ENCODE measurements at places on chromosomes 4 and X.

- DNase-seq, result no peak
Observed at GRCh38 chr4:37862961-37863360, 27.9 kb upstream of the TBC1D1 start.

DNA sequence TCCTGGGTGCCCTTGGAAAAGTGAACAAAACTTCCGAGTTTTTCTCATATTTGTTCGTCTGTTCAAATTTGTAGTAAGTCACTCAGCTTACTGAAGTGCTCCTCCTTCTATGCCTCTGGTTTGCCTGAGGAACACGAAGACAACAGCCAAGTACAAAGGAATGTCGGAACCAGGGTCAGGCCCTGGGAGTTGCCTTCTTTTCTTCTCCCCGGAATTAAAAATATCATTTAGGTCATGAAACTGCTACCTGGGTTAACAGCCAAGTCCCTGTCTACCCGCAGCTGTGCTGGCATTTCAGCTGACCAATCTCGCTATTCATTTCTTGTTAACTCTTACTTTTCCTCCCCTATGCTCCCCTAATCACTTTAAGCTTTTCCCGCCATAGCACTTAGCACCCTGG, 137.6 kb upstream of the TEX13D start:
- no peak for DNase-seq

GRCh38 chr4:45539142-45539814, 584.6 kb downstream of the GABRG1 start:
- no peak for DNase-seq

DNA sequence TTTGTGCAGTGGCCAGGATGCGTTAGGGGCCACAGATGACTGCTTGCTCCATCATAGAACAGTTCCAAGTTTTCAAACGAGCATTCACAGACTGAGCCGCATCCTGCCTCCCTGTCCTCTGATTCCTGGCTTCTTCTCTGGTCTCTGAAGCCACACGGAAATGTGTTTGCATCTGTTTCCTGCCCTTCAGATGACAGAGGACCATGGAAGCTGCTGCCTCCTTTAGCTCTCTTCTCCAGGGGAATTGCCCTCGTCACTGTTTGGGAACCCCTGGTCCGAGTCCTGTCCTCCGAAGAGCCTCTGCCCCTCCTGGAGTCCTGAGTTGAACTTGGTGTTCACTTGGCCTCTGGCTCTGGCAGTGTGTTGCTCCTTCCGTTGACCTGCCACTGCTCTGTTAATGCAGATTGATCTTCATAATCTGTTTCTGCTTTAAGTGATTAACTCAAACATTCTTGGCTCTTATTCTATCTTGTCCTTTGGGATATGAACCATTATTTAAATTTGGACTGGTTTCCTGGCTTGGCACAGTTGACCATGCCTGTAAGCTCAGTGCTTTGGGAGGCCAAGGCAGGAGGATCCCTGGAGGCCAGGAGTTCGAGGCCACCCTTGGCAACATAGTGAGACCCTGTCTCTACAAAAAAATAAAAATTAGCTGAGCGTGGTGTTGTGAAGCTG, 96.0 kb downstream of the PTTG2 start:
- DNase-seq, result no peak

GRCh38 chr4:77586951-77587383, 18.7 kb upstream of the CXCL13 start:
- no peak for DNase-seq

- no peak for DNase-seq
Observed at GRCh38 chr4:74084984-74085383, 14.0 kb downstream of the CXCL2 start.

GRCh38 chr4:99828477-99828876, 11.8 kb downstream of the DAPP1 start:
- DNase-seq, result no peak

DNA sequence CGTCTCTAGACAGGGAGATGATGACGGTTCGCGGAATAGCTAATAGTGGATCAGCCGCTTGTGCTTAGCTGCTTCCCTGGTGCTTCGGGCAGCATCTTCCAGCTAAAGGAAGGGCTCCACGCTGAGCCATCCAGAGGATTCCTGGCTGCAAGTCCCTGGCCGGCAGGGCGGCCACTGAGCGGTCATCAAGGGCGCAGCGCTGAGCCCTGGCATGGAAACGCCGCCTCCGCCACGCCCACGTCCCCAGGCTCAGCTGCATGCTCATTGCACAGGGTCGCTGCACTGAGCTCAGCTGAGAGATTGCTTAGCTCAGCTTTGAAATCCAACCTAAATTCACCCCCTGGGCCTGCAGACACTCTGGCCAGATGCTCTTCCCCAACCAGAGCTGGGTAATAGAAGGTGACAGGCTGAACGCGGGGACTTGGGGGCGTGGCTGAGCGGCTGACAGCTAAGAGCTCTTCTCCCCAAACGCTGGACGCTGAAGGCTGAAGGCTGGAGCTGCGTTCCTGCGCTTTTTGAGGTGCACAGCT, 118.2 kb upstream of the KIT start:
- no peak for DNase-seq

GRCh38 chr4:13611283-13611842, 16.2 kb downstream of the BOD1L1 start:
- no peak for DNase-seq

DNA sequence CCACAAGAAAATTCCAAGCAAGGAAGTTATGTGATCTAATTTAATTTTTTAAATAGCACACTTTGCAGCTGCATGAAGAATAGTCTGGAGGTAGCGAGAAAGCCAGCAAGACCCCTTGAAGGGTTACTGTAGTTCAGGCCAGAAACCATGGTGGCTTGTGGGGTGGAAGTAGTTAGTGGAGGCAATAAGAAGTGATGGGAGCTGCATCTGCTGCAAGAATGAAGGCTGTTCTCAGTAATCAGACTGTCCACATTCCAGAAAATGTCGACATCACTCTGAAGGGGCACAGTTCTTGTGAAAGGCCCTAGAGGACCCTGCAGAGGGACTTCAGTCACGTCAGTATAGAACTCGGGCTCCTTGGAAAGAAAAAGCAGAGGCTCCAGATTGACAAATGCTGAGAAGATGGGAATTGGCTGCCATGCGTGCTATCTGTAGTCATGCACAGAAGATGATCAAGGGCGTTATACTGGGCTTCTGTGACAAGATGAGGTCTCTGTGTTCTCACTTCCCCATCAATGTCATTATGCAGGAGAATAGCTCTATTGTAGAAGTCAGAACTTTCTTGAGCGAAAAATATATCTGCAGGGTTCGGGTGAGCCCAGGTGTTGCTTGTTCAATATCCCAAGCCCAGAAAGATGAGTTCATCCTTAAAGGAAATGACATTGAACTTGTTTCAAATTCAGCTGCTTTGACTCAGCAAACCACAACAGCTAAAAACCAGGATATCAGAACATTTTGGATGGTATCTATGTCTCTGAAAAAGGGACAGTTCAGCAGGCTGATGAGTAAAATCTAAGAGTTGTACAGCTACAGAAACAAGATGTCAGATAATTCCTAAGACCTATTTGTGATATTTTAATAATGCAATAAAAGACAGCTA, 254.2 kb downstream of the CBR4 start:
- DNase-seq, result no peak

- no peak for DNase-seq
Observed at GRCh38 chr4:27684610-27685011, 824.0 kb downstream of the STIM2 start.

- no peak for DNase-seq
Observed at GRCh38 chr4:16000708-16001483, 37.9 kb upstream of the FGFBP2 start.

GRCh38 chr4:136121426-136121825, 1410.9 kb downstream of the PCDH18 start:
- DNase-seq, result no peak

DNA sequence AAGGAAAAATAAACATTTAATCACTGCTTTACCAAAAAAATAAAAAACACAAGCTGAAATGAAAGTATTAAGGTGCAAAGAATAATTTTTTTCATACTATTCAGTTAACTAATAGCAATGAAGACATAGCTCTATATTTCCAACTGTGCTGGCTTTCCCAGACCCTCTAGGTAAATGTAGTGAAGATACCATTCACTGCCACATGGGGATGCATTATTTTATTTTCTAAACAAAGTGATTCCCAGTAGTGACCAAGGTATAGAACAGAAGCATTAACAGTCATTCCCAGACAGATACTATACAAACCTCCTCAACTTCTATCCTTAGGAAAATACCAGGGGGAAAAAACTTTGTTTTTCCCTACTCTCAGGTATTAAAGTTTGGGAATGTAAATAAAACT, 39.4 kb downstream of the ANTXR2 start:
- DNase-seq, result no peak

DNA sequence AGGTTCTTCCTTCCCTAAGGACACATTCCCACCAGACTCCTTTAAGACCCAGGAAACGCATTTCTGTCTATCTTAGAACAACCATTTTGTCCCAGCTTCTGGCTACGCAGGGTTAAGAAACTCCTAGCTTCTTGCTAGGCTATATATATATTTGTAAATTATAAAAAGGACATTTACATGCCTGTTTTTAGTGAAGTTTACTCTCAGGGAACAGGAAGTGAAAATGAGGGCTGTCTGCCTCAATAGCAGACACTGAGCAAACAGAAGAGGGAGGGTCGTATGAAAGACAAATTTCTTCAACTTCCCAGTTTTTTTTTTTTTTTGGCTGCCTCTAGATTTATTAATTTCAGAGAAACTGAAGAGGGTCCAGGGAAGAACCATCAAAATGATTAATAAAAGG, 9.3 kb upstream of the FRMPD3 start:
- no peak for DNase-seq

DNA sequence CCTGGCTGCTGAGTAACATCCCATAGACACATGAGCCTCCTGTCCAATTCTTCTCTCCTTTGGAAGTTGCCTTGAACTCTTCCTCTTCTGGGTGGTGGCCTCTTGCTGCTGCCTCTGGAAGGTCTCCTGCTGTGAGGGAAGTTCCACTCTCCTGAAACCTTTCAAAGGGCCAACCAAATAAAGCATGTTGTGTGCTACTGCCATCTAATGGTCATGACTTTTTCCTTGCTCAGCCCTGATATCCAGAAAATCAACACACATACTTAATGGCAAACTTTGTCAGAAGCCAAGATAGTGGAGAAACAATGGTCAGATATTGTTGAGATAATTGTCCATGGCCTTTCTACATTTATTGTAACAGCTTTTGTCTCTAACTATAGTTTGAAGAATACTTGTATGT, 19.1 kb upstream of the ZXDA start:
- no peak for DNase-seq

DNA sequence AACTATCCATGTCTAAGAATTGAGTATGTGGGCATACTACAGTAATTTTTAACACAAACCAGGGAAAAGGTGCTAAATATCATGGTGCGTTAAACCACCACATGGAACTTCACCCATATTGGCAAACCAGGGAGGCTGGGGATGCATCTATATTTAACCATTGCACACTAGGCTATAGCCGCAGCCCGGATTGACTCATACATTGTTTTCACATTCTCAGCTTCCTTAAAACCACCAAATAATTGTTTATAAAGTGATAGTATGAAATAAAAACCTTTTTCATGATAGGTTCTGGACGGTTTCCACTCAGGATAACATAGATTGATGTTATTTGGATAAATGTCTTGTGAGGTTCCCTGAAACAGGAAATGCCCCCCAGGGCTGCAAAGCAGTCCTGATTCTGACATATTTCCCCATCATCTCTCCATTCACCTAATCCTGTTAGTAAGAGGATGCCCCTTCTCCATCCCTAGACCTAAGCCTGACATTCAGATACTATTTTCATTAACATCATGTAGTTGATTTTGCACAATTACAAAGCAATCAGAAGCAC, 7.9 kb downstream of the COL25A1 start:
- DNase-seq, result no peak

DNA sequence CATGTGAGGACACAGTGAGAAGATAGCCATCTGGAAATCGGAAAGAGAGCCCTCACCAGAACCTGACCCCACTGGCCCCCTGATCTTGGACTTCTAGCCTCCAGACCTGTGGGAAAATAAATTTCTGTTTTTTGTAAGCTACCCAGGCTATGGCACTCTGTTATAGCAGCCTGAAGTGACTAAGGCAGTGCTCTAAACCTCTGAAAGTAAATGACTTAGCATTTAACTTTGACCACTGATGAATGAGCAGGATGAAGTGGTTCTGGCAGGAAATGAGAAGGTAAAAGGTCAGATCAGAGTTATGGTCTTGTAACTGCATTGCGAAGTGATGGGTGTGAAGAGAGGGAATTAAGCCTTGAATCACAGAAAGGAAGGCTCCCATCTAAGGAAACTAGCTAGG, 17.0 kb downstream of the GPAT3 start:
- no peak for DNase-seq
